ENCODE measurements at places on chromosomes 7 and 10.

GRCh38 chr7:112383671-112384417, 66.4 kb upstream of the IFRD1 start:
- peak; percentile 71 for ATAC-seq

DNA sequence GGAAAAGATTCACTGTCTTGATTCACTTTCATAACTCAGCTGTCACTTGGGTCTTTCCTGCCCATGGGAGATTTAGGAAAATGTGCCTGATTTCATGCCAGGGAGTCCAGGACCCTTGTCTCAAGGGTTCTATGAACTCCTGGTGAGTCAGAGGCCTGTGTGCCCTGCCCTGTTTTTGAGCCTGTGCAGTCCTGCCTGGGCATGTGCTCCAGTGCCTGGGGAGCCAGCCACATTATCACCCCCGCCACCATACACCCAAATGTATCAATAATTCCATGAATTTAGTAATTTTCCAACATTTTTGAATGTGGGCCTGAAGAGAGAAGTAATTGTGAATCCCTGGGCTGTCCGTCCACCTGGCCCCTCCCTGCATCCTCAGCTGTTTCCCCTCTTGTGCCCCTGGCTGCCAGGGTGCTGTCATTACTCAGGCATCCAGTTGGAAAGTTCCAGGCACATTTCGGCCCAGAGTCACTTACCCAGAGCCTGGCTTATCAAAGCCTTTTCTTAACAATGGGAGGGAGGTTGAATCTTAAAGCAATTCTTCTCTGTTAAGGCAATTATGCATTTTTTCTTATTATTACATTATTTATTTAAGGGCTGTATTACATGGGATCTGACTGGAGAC, 287.8 kb upstream of the CDC14C start:
- ATAC-seq = no peak

DNA sequence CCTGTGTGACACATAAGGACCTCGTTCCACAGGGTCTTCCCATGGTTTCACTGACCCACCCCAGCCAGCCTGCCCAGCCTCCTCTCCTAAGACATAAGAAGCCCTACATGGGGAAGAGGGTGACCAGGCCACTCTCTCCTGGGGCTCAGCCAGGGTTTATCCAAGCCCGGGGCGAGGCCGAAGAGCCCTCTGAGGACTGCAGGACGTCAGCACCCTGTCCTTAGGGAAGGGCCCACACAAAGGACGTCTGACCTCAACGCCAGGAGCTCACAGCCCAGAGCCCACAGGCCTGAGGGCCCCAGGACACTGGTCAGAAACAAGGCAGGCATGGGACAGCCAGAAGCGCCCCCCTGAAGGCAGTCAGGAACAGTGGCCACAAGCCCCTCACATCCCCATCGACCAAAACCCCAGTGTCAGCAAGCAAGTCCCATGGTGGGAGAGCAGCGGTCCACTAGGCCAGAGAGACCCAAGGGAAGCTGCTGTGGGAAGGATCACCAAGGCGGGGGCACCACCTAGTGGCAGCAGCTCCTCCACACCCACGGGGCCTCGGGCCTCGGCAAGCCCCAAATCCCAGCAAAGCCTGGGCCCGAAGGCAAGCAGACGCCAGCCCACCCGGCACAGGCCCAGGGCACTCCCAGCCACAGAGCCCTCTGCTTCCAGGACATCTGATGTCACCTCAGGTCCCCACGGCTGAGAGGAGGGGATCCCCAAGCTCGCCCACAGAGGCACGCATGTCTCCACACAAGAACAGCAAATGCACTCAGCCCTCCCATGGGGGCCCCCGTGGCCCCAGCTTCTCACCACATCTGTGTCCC, 23.4 kb downstream of the MAD1L1 start:
- peak; percentile 94 for ATAC-seq

DNA sequence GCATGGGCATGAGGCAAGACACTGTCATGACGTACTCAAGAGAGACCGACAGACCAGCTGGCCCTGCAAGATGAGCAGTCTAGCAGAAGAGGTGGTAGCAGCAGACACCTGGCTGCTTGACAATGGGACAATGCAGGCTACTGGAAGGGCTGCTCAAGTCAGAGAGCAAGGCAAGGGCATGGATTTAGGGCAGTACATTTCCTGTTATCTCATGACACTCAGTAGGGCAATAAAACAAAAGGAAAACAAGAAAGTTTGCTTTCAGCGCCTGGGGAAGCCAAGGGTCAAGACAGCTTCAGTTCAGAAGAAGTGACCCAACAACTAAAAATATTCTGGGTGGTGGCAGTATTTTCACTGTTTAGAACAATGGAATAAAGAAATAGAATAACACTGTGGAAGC, 331.8 kb upstream of the PHYHIPL start:
- no peak for ATAC-seq

- no peak for ATAC-seq
These were observed 118.8 kb downstream of the NRP1 start for GRCh38 chr10:33215635-33216034.

- no peak for ATAC-seq
These were observed 101.8 kb downstream of the EGFR start for GRCh38 chr7:55120501-55121198.

DNA sequence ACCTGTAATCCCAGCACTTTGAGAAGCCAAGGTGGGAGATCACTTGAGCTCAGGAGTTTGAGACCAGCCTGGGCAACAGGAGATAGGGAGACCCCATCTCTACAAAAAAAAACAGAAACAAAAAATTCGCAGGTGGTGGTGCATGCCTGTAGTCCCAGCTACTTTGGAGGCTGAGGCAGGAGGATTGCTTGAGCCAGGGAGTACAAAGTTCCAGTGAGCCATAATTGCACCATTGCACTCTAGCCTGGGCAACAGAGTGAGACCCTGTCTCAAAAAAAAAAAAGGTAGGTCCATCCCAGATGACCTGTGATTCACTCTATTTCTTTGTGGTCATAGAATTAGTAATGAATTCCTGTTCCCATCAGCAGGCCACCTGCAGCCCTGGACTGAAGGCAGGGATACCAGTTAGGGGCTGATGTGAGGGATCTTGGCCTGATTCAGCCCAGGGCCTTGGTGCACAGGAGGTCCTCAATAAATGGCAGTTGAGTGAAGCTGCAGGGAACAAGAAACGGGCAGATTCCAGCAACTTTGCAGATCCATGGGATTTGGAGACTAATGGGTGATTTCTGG, at the start of gene MYH16:
MYH16 (plus strand) TSS at position 364 of the 570 bp plus-strand sequence.
- ATAC-seq = no peak

- ATAC-seq = peak; percentile 88
These were observed 65.9 kb downstream of the CLIP2 start for GRCh38 chr7:74355091-74355490.

- peak; percentile 45 for ATAC-seq
These were observed 240.9 kb upstream of the KAT6B start for GRCh38 chr10:74585231-74586087.

DNA sequence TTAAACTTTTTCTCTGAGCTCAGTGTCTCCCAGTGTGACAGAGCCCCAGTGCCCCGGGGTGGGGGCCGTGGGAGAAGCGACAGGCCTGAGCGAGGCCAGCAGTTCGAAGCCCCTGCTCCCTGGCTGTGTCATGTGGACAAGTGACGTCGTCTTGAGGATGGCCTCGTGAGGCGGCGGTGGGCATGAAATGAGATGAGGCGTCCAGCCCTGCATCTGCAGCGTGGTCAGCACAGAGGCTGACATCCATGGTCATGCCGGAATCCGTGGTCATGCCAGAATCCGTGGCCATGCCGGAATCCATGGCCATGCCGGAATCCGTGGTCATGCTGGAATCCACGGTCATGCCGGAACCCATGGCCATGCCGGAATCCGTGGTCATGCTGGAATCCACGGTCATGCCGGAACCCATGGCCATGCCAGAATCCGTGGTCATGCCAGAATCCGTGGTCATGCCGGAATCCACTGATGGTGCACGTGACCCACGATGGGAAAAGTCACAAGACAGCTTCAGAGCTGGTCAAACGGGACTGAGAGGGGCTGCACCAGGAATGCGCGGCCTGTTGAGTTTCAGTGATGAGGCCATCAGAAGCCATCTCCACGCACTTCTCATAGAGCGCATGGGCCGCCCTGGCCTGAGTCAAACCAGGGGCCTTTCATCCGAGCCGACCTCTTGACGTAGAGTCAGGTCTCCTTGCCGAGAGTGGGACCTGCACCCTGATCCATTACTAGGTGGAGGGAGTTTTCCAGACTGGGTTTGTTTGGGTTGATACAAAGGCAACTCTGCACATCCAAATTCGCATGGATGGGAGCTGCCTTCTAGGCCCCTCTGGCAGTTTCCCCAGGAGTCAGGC, 342.5 kb downstream of the PTPRN2 start:
- ATAC-seq = no peak

- peak; percentile 88 for ATAC-seq
These were observed 56.6 kb downstream of the PARD3 start for GRCh38 chr10:34758447-34758996.

GRCh38 chr10:31179091-31179680, 139.8 kb upstream of the ZEB1 start:
- no peak for ATAC-seq

- no peak for ATAC-seq
These were observed 331.5 kb upstream of the NFE2L3 start for GRCh38 chr7:25820432-25821040.

DNA sequence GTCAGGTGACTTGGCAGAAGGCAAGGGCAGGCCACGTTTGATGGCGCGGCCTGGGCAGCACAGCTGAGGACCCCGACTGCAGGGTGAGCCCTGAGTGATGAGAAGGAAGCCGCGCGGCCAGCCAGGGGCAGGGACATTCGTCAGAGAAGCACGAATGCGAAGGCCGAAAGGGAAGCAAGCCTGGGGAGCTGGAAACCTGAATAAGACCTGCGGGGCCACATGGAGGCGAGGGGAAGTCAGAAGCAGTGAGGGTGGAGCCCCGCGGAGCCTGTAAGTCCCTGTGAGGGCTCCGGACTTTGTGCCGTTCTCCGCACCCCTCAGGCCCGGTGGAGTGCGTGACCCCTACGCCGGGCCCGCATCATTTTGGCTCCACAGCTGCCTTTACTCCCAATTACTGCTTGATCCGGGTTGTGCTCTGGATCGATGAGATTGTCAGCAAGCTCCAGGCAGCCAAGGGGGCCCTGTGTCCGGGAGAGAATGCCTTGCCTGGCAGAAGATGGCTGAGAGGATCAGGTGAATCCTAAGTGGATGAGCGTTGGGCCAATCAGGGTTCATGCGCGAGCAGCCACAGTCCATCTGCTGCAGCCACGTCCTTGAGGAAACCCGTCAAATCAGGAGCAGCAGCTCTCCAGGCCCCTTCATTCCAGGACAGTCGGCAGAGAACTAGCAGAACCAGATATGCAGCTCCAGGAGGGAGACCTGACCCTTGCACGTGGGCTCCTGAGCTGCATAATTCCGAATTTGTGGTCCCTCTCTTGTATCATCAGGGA, 293.3 kb upstream of the SHH start:
- no peak for ATAC-seq

GRCh38 chr10:21184216-21184615, 287.1 kb upstream of the NEBL start:
- no peak for ATAC-seq

DNA sequence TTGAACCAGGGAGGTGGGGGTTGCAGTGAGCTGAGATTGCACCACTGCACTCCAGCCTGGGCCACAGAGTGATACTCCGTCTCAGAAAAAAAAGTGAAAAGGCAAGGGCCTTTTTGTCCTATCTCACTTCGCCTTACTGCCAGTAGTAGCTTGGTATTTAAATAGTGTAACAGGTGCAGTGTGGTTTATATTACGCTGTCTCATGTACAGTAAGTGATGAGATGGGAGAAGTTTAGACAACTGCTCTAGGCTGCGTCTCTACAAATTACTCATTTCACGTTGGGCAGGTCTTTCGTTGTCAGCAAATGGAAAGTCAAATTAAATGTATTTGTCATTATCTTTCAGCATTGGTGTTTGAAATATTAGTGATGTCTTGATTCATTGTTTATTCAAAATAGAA, 15.5 kb upstream of the PFKFB3 start:
- no peak for ATAC-seq

DNA sequence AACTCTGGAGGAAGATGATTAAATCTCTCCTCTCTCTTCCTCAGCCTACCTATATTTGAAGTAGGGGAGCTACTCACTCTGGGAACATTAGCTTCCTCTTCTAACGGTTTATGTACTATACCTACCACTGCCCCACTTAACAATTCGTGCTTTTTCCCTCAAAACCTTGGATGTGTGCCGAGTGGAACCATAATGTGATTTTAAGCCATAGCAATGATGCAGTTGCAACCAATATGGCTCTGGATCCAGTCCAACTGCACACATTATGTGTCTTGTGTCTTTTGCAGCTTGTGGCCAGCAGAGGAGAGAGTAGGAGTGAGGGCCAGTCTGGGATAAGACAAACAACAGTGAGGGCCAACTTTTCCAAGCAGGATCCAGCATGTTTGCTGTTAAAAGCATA, 170.7 kb downstream of the GATA3 start:
- no peak for ATAC-seq

GRCh38 chr10:102375250-102375649, 20.3 kb upstream of the NFKB2 start:
- no peak for ATAC-seq

DNA sequence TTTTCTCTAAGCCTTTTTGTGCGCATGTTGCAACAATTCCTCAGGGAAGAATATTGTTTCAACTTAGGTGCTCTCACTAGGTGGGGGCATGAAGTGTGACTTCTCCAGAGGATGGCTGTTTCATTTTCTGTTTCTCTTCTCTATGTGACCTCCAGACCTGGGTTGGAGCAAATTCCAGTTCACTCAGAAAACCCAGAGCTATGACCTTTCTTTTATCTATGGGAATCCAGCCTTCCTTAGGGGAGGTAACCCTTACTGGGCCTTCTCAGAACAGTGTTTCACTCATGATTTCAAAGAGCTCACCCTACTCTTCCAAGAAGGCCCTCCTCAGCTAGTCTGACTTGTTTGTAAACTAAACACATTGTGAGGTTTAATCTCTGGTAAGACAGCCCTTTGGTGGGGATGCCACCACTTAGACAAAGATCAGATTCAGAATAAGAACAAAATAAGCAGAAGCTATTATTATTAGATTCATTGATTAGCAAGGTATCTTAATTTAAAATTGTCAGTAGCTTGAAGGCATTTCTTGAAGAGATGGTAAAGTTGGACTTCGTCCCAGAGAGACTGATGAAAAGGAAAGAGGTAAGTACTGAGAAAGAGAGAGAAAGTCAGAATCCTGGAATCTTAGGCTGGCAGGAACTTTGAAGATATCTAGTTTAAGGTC, 16.6 kb upstream of the TAS2R60 start:
- ATAC-seq = no peak

- no peak for ATAC-seq
These were observed 57.8 kb downstream of the CARD11 start for GRCh38 chr7:2985866-2986265.

DNA sequence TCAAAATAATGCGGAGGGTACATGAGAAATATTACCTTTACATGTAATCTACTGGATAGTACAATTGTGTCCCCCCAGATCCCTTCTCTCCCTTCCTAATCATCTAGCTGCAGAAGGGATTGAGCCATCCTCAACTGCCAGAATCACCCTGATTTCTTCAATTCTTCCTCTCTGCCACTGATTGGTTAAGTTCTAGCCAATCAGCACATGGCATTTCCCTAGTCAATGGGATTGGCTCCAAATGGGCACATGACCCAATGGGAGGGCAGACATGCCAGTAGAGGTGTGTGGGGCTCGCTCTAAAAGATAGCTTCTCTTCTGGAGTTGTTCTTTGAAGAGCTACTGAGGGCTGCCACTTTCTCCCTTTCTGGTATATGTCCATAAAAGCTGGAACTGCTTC, 20.9 kb upstream of the UBE3C start:
- ATAC-seq = no peak
